ENCODE measurements at places on chromosomes 12 and 14.

DNA sequence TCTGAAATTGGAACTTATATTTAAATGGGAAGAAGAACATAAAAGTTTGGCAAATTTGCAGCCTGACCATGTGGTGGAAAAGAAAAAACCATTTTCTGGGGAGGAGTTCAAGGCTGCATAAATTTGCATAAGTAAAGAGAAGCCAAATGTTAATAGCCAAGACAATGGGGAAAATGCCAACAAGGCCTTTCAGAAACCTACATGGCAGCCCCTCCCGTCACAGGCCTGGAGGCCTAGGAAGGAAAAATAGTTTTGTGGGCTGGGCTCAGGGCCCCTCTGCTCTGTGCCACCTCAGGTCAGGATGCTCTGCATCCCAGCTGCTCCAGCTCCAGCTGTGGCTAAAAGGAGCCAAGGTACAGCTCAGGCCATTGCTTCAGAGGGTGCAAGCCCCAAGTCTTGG is 67.6 kb upstream of the CCDC60 start:
- DNase-seq, result no peak

- no peak for DNase-seq
Measured at GRCh38 chr12:39357041-39357440, 85.9 kb downstream of the KIF21A start.

GRCh38 chr14:99233222-99234035 is 38.6 kb downstream of the BCL11B start:
- no peak for DNase-seq

- DNase-seq, result no peak
Measured at GRCh38 chr14:59292028-59292427, 103.6 kb downstream of the DAAM1 start.

- no peak for DNase-seq
Measured at GRCh38 chr14:75217508-75218206, 41.2 kb upstream of the TMED10 start.

DNA sequence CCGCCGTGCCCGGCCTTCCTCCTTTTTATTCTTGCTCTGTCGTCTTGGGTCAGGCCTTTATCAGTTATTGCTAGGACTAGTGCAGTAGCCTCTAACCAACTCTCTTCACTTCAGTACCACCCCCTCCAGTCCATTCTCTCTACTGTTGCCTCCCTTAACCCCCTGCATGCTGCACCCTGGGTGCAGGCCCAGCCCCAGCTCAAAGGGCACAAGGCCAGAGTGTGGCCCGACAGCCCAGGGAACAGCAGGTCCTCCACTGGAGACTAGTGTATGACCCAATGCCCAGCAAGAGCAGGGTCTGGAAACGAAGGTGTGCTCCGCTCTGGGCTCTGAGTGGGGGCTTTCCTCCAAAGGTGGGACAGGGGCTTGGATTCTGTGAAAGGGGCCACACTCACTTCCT is 30.0 kb upstream of the RFLNA start:
- DNase-seq, result no peak

DNA sequence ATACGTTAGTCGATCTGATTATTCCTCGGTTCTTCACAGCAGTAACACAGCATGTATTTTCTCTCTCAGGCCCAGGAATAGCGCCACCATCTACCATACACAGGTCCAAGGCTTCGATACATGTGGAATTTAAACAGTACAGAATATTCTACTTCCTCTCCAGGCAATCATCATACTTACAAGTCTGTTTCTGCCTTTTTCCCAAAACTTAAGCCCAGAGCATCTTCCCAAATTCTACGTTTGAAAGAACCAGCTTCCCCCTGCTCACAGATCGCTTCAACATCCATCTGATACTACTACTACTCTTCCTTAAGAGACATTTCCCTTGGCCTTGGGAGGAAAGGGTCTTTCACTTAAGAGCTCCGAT is 626 bp downstream of the TXNDC16 start:
- no peak for DNase-seq

- no peak for DNase-seq
Measured at GRCh38 chr12:83404521-83404920, 717.8 kb downstream of the TMTC2 start.

GRCh38 chr12:22414742-22415141 is 80.2 kb upstream of the ST8SIA1 start:
- DNase-seq, result no peak

- no peak for DNase-seq
Measured at GRCh38 chr12:113831016-113831415, 135.1 kb downstream of the RBM19 start.

DNA sequence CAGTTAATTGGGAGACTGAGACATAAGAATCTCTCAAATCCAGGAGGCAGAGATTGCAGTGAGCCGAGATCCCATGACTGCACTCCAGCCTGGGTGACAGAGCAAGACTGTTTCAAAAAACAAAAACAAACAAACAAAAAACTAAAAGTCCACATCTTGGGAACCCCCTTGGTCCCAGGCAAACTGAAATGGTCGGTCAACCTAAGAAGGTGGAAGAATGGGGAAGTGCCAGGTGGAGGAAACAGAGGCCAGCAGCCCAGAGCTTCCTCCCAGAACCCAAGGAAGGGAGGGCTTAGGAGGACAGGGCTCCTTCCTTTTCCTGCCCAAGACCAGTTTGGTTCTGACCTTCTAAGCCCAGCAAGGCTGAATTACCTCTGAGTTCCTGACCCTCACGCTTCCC is 121.0 kb upstream of the FUT8 start:
- DNase-seq, result no peak

All from activated CD8-positive, alpha-beta memory T cell treated with anti-CD3 and anti-CD28 coated beads for 24 hours (primary cell).